Mesangial cell (primary cell): ENCODE measurements at places on chromosomes 3 and 15. TPM values are rescaled to one million over a fixed set of nuclear protein-coding genes. Genes with fewer than 3 reads are reported as not detected.

The GPR87 gene
- total RNA-seq: 0.49 and 0.51 TPM in 2 replicates

The PPM1L gene
- total RNA-seq: 2.6 and 6.5 TPM in 2 replicates

The C2CD4A gene
- total RNA-seq: 0.25 TPM in 1 of 2 replicates, not detected in the other

The COL6A5 gene
- under 0.01 and 0.89 TPM in 2 replicates for total RNA-seq

The CSTA gene
- total RNA-seq: not detected in 2 replicates

The CIDEC gene
- 0.13 TPM in 1 of 2 replicates, not detected in the other for total RNA-seq

The FYCO1 gene
- 15.2 and 22.8 TPM in 2 replicates for total RNA-seq

The EFCAB12 gene
- under 0.01 TPM in 1 of 2 replicates, not detected in the other for total RNA-seq

The ADAMTSL3 gene
- total RNA-seq: 0.49 and 1.4 TPM in 2 replicates
